ENCODE measurements at places on chromosomes 12 and 14.

DNA sequence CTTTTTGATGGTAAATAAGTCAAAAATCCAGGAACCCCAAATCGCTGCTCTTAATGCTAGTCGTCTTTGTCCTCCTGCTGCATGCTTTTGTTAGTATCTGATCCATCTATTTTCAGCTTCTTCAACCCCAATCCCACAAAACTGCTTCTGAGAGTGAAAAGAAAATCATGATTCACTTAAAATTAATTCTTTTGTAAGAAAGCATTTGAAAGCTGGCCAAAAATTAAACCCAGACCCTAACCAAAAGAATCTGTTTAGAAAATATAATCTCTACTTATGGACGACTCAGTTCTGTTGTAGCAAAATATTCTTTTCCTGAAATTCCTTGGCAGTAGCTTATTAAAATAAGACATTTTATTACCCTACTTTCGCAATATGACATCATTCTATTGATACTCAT is 443.6 kb upstream of the SYT1 start:
- no peak for DNase-seq

DNA sequence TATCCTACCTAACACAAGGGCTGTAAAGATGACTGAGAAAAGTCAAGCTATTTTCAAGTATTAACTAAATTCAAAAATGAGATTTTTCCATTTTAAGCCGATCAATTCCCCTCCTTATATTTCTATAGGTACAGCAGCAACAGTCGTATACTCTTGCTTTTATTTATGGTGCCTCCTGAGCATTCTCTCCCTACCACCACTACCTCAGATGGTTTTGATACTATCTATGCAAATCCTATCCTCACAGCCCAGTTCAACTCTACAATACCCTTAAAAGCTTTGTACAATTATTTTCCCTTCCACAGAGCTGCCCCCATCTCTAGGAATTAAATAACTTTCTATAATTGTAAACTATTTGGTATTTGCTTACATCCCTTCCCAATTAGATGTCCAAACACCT is 52.1 kb downstream of the GALC start:
- DNase-seq, result no peak

DNA sequence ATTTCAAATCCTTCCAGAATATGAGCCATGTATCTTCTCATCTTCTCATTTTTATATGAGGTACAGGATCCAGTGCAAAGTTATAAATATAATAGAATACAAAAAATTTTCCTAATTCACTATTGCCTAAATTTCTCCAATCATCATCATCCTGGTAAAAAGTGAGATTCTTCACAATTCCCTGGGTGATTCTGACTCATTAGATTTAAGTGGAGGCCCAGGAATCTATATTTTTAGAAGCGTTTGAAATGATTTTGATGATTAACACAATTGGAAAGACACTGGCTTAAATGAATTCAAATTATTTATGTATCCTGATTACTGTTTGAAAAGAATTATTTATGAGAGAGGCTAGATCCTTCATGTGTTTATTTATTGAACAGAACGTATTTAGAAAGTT is 380.3 kb upstream of the PDE3A start:
- DNase-seq, result no peak

GRCh38 chr14:84806181-84806580 is 723.8 kb upstream of the FLRT2 start:
- DNase-seq, result no peak

GRCh38 chr12:62933220-62933601 is 1.7 kb downstream of the PPM1H start:
- peak; percentile 21 for DNase-seq

GRCh38 chr12:26338586-26339572 is 143.5 kb downstream of the SSPN start:
- DNase-seq, result no peak

- no peak for DNase-seq
Measured at GRCh38 chr14:63709589-63709988, 18.3 kb downstream of the SGPP1 start.

DNA sequence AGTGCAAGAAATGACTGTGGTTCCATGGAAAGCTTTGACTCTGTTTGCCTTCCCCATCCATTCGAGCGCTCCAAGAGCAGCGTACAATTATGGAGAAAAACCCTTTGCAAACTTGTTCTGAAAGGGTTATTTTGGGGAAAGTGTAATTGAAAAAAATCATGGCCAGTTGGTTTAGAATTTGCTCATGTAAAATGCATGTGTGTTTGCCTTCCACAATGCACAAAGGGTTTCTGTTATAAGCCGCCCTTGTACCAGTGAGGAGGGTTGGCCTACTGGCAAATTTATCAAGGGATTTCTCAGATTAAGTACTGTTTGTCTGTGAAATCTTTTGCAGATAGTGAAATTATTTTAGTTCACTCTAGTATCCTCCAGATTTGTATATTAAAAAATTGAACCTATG is 62.7 kb upstream of the PELI2 start:
- DNase-seq, result no peak

DNA sequence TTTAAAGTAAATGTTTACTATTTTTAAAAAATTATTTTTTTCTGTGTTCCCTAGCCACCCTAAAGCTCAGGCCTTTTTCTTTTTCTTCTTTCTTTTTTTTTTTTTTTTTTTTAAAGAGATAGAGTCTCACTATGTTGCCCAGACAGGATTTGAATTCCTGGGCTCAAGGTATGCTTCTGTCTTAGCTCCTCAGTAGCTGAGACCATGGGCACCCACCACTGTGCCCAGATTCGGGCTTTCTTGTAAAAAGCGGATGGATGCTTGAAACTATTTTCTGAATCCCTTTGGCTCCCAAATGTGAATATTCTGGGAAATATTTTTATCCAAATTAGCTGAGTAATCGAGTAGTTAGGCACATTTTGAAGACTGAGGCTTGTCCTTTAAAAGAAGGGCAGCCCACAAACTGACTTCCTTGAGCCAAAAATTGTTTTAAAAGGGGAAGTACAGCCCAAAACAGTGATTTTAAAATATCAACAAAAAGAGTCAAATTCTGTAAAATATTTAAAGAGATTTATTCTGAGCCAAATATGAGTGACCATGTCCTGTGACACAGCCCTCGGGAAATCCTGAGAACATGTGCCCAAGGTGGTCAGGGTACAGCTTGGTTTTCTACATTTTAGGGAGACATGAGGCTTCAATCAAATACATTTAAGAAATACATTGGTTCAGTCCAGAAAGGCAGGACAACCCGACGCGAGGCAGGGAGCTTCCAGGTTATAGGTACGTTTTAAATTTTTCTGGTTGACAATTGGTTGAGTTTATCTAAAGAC is 28.8 kb upstream of the HIGD1C start:
- no peak for DNase-seq

- no peak for DNase-seq
Measured at GRCh38 chr14:61813096-61813606, 50.9 kb downstream of the SNAPC1 start.

DNA sequence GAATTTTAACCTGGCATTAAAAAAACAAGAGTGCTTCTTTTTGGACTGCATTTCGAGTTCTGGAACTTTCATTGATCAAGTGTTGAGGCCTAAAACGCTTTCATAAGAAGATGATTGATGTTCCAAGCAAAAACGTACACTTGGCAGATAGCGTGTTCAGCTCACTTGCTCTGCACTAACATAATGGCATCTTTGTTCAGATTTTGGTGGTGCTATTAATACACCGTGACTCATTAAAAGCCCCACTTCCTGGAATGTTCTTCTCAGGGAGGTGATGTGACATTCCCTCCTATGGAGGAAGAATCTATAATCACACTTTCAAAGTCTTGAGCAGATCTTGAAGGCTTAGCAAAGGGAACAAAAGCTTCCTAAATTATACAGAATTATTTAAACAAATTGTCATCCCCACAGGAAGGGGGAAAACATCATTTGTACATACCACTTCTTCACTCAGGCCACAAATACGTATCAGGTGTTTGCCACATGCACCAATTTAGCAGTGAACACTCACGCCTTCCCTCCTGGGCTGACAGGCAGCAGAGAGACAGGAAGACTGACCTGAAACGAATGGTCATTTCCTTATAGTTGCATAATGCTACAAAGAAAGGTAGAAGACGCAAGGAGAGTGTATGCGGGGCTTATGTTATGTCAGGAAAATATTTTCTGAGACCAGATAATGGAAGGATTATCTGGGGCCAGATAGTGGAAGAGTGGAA is 15.4 kb downstream of the HSP90AA1 start:
- no peak for DNase-seq

DNA sequence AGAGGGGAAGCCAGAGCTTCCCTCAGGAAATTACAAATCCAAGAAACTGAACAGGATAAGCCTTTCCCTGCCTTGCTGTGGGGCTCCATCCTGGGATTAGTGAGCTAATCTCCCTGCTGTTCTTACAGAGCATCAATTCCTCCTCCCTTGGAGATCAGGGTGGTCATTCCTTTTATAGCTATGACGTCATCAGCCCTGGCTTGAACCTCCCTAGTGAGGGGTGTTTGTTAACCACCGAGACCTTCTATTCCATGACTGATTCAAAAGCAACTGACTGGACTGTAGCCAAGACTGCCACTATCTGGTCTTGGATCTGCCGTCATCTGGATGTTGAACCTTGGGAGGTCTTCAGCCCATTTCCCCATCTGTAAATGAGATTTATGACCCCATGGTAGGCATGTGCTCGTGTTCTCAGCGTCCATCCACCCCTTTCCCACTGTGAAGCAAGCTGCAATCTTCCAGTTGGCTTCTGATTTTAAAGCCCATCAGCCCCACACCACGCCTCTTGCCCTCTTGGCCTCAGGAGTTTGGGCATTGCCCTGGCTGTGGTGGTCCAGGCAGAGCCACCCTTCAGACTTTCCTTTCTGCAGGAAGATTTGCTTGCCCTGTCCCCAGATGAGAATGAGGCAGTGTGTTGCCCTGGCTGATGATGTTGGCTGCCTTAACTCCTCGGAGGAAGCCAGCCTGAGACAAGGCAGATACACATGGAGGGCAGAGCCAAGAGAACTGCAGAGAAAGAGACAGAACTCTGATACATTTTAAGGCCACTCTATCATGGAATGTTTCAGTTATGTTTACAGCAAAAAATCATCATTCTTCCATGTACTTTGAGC is 59.6 kb upstream of the ACTN1 start:
- DNase-seq, result no peak

- DNase-seq, result no peak
Measured at GRCh38 chr14:103107941-103108748, 13.6 kb downstream of the EXOC3L4 start.

DNA sequence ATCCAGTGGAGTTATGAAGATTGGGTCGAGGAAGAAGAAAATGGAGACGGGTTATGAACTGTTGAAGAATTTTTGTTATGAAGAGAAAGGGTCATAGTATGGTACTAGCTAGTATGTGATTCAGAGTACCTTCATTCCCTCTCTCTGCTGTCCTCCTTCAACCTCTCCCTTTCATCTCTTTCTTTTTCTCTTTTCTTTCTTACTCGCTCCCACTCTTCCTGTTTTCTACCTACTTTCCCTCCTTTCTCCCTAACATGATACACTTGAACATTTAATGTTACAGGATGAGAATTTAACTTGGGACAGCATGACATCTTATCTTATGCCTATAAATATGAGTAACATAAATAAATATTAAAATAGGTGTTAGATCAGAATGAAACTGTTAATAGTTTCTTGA is 112.9 kb downstream of the CCDC91 start:
- no peak for DNase-seq

- DNase-seq, result no peak
Measured at GRCh38 chr14:96088911-96089310, 49.7 kb downstream of the C14orf132 start.

- no peak for DNase-seq
Measured at GRCh38 chr12:53564278-53564677, 57.0 kb upstream of the NPFF start.

GRCh38 chr12:3098436-3098835 is 21.3 kb downstream of the TSPAN9 start:
- no peak for DNase-seq

DNA sequence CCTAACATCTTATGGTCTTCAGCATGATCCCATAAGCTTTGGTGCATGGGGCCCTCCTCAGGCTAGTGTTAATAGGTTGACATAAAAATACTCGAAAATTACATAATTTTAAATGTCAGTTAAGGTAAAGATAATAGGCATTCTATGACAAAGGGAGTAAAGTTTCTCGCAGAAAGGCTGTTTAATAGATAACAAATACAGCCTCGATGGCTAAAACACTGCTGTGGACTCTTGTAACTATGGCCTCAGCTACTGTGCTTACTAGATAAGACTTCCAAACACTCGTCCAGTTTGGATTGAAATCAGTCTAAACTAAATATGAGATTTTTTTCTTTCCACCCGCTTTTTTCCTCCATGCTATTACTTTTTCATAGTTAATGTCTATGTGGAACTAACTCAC is 23.2 kb upstream of the MGST1 start:
- DNase-seq, result no peak

DNA sequence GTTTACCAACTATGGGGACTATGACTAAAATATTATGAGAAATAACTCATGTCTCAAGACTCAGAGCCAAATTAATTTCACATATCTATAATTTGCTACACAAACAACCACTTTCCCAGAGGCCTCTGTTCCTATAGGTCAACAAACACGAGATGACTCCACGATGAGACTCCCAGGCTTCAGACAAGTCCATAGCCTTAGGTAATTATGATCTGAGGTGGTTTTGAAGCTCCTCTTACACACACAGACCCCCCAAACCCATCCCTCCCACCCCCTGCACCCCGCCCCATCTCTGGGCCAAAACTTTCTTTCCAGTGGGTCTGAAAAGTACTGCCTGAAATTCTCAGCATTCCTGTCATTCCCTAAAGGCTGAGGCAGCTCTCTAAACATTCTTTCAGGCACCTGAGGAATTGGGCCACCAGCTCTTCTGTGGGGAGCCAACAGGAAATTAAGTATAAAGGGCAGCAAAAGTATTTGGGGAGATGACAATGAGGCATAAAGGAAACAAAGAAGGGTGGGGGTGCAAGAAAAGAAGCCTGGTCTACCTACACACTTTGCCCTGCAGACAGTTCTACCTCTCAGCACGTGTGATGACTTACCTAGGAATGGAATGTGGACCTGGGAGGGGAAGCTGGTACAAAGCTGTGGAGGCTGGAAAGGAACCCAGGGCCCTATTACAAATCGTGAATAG is 143.6 kb downstream of the PAWR start:
- DNase-seq, result no peak

DNA sequence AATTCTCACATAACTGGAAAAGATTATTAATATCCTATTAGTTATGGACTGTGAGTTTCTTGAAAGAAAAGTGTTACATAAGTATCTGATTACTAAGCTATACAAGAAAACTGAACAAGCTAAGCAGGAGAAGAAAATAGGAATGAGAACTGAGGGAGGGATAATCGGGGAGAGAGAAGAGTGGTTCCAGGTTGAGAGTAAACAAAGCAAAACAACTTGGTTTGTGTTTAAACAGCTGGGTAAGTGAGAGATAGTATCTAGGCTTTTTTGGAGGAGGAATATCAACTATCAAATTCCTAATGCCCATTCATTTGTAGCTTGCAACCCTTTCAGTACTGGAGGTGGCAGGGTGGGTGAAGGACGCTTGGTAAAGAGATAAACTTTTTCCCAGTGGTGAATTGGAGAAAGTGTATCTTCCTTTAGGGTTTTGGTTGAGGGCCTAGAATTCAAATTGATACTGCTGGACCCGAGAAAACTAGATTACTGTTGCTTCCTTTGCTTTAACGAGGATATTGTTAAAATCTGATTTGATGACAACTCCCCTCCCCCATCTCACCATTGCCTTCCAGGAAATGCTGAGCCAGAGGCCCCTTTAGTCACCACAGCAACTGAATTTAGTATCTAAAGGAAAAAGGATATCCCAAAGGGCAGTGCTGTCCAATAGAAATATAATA is 2.0 kb upstream of the SLC2A3 start:
- DNase-seq, result no peak

- DNase-seq, result no peak
Measured at GRCh38 chr12:19527866-19528265, 88.6 kb downstream of the AEBP2 start.
